Left renal cortex interstitium (tissue), 4 donors: ENCODE measurements at places on chromosomes 12 and 14. TPM values are rescaled to one million over a fixed set of nuclear protein-coding genes. Genes with fewer than 3 reads are reported as not detected.

DNA sequence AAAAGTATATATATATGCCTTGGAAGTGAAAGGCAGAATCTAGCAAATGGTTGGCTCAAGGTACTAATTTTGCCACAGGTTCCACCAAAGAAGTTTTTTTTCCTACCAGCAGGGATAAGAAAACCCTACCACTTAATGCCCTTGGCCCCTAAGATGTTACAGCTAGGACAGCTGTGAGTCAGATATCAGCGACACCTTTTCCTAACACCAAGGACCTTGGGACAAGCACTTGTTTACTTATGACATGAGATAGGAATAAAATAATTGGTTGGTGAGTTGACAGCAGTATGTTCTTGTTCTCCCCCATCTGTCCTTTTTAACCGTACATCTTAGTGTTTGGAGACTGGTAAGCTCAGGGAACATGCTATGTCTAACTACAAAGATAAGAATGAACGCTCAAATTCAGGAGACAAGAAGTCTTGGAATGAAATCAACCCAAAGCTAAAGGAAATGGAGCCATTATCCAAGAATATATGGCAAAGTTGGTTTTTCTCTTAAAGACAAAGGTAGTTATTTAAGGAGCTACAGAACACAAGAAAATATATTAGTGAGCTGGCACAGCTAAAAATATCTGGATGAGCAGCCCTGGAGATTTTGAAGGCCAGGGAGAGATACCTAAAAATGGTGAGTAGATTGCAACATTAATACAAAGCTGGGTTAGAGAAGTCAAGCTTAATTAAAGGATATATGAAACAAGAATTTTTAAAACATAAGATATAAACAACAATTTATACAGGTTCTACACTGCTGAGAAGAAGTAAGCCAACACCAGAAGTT lies 126.8 kb downstream of the TMTC1 start:
- no peak for DNase-seq

Gene HOXC9
- 26.3 TPM for polyA plus RNA-seq

Gene ZDHHC22
- polyA plus RNA-seq, result 0.54 TPM

- no peak for DNase-seq
Observed at GRCh38 chr12:59041241-59042121, 121.2 kb upstream of the LRIG3 start.

Gene CLEC1A
- 2.7 TPM for polyA plus RNA-seq
